Nucleus accumbens (tissue), 56 donors: ENCODE measurements at places on chromosomes 2 and 18.

DNA sequence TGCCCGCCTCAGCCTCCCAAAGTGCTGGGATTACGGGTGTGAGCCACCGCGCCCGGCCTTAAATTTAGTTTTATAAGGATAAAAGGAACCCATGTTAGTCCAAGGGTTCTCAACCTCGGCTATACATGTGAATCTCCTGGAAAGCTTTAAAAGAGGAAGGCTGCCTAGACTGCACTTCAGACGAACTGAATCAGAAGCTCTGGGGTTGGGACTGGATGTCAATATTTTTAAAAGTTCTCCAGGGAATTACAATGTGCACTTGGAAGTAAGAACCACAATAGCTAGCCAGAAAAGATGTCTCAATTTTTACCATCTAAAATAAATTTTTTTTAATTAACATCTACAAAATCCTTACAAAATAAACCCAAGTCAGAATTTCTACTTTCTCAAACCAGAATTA, 10.1 kb downstream of the LMAN2L start:
- no peak for DNase-seq

DNA sequence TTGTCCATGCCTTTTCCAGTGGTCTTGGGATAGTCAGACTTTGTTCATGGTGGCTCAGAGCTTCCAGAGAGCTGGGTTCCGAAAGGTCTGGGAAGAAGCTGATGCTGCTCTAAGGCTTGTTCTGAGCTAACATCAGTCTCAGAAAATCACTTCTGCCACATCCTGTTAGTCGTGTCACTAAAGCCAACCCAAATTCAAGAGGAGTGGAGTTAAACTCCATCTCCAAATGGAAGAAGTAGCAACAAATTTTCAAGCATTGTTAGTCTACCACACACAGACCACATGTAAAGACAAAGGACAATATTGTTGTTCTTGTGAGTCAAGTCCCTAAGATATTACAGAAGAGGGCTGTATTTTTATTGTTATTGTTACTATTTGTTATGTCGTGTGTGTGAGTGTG, 77.8 kb downstream of the PID1 start:
- DNase-seq, result no peak

- no peak for DNase-seq
Observed at GRCh38 chr2:240596491-240596931, 10.0 kb downstream of the CAPN10 start.

DNA sequence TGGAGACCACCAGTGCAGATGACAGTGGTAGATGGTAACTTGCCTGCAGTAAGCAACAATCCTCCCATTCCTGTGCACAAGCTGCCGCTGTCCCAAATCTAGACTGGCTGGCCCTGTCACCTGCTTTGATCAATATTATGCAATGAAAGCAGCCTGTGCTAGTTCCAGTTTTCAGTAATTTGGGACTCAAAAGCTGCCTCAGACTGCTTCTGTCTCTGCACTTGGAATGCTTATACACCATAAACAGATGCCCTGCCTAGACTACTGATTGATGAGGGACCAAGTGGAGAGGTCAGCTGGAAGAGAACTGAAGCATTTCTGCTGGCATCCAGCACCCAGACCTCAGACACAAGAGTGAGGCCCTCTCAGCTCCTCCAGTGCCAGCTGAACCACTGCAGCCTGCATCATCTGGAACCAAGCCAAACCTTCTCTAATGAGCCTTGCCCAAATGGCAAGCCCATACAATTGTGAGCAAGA, 24.9 kb downstream of the CCBE1 start:
- DNase-seq, result no peak

- DNase-seq, result no peak
Observed at GRCh38 chr2:167198576-167198975, 310.3 kb downstream of the XIRP2 start.

DNA sequence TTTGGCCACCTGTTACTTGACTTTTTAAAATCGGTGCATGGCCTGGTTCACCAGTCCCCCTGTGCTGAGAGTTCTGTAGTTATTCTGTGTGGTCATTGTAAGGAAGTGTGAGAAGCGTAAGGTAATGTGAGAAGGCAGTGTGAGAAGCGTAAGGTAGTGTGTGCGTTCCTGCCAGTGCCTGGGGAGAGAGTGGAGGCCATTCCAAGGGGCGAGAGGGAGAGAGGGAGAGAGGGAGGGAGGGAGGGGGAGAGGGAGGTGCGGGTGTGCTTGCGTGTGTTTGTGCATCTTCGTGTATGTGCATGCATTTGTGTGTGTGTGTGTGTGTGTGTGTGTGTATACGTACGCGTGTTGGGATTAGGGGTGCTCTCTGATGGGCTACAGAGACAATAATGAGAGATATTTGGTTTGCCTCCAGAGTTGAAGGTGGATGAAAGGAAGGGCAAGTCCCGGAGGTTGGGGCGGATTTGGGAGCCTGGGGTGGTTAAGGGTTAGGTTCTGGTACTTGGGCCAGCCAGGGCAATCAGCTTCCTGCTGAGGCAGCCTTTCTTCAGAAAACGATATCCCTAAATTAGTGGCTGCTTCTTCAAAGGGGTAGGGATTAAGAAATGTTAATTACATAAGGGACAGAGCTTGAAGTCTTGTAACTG, 53.7 kb downstream of the SGPP2 start:
- DNase-seq, result no peak

GRCh38 chr2:126527836-126528490, 128.0 kb upstream of the GYPC start:
- no peak for DNase-seq

GRCh38 chr2:66987733-66988132, 409.4 kb upstream of the ETAA1 start:
- DNase-seq, result no peak
